Fibroblast of upper back skin (primary cell): ENCODE measurements at places on chromosomes 3 and 15.

DNA sequence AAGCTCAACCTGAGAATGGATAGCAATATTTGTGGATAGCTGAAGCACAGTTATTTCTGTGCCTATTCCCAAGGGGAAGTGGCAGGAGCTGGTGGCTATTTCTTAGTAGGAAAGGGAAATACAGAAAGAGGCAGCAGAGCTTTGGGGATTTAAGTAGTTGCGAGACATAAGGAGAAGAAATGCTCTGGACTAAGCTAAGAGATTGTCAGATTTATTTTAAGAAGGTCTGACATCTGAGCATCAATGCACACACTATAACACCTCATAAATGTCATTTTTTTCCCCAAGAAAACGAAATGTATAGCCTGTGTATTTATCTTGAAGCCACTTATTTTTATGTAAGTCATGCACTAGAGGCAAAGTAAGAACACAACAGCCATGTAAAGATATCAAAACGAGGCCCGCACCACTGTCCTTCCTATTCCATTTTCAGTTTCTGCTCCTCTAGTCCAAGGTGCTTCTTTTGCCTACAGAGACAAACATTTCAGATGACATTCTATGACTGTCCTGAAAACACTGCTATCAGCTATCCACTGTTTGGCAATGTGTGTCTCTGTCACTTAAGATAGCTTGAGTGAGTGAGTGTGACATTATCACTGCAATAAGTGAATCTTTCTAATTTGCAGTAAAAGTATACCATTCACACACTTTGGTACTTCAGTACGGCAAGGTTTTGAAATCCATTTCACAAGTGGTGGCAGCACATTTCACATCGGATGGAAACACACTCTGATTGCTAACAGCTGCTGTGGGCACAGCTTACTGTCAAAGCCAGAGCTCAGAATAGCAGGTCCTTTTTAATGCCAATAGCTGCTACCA, 62.7 kb upstream of the ICE2 start:
- no peak for DNase-seq

- DNase-seq, result no peak
These were observed 274.8 kb downstream of the THSD4 start for GRCh38 chr15:71390096-71390495.

DNA sequence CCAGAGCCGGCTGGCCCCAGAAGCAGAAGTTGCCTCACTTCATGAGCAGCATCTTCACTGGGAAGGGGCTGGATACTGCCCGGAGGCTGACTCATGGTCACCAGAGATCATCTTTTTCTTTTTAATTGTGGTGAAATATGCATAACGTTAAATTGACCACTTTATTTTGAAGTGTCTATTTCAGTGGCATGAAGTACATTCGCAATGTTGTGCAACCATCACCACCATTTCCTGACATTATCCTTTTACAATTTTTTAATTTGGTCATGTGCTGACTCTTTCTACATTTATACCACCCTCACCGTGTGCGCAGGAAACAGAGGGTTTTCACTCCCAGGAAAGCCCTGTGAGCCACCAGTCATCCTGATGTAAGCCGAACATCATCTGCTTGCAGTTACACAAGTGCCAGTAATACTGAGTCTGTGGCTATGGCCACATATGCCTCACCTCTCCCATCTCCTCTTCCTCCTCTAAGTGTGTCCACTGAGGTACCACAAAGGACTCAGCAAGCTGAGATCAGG, 51.6 kb upstream of the ABHD17C start:
- DNase-seq, result peak; percentile 25

GRCh38 chr3:140177943-140178342, 243.0 kb downstream of the CLSTN2 start:
- DNase-seq, result no peak

GRCh38 chr3:145735631-145736030, 425.4 kb downstream of the PLOD2 start:
- no peak for DNase-seq

DNA sequence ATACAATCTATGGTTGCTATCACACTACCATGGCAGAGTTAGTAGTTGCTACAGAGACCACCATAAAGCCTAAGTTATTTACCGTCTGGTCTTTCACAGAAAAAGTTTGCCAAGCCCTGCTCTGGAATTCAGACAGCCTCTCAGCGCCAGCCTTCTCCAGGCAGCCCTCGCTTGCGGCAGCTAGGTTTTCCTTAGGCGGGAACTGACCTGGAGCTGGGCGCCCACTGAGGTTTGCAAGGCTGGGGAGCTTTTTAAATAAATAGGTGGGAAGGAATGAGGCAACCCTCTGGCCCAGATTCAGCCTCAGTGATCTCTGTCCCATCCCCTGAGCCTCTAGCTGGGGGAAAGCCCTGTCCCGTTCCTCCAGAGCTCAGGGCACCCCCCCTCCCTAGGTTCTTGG, 1.2 kb downstream of the CTSH start:
- no peak for DNase-seq

GRCh38 chr3:132997404-132998185, 40.6 kb upstream of the TMEM108 start:
- no peak for DNase-seq

DNA sequence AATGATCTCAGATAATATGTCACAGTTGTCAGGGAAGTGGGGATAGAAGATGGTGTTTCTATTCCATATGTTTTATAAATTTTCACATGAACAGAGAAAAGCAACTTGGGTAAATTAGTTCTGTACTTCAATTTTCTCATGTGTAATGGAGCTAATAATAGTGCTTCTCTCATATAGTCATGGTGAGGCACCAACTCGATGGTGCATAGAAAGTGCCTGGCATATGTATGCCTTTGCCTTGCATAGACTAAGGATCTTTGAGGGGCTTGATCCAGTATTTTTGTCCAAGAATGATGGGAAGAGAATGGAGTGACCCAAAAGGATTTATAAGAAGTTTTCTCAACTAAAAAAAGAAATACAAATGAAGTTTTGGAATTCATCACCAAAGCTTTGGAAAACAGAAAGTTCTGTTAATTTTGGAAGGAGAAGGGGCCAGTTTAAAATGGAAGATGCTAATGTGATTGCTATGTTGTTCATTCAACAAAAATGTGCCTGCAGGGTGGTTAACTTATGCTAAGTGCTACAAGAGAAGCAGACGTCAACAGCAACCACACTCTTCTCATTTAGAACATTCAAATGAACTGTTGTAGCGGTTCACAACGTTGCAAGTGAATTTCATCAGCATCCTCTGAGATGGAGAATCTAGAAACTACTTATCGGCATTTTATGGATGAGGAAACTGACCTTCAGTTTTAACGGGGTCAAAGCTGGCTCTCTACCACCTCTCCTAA, 86.1 kb downstream of the RTP4 start:
- DNase-seq, result no peak

DNA sequence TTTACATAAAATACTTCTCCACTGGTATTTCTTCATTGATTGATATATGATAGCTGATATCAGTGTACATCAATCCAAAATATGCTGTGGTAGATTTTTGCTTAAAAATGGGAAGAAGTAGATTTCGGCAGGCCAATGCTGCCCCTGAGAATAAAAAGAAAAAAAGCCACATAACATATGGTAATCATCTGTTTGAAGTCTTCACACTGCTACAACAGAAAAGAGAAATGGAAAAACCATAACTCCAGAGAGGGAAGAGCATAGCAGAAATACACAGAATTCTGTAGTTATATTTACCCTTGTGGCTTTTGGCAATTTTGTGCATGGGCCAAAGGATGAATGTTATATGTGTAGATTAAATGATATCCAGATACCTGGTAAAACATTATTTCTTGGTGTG, 143.1 kb upstream of the KCNMB2 start:
- DNase-seq, result peak; percentile 93

- no peak for DNase-seq
These were observed 254.8 kb downstream of the ZBTB20 start for GRCh38 chr3:114892131-114892879.

DNA sequence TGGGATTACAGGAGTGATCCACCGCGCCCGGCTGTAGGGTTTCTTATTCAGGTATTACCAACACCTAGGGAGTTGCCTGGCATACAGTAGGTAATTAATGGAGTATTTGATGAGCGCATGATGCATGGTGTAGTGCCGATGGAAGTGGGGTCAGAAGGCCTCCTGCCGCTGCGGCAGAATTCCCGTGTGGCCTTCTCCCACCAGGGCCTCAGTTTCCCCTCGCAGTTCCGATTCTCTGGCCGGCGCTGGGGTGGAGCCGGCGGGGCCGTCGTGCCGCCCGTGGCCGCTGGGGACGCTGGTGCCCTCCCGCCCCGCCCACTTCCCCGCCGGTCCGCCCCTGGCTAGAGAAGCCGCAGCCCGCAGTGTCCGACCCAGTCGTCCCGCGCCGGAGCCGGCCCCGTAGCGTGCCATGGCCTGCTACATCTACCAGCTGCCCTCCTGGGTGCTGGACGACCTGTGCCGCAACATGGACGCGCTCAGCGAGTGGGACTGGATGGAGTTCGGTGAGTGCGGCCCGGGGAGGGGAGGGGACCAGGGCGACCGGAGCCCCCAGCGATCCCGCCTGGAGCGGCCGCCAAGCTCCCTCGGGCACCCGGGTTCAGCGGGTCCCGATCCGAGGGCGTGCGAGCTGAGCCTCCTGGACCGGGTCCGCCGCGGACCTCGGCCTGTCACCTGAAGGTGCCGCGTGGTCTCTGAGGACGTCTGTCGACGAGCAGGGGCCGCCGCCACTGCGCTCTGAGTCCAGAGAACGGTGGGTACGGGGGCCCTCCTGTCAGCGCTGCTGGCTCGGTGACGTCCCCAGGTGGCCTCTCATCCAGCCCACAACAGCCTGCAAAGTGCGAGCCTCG, at the start of gene IRAK2:
Gene IRAK2 (plus strand): TSS at position 374 of the 848 bp plus-strand sequence. CDS start 36 bp downstream, at position 410.
- DNase-seq, result peak; percentile 46

- no peak for DNase-seq
These were observed 1018.2 kb downstream of the MCTP2 start for GRCh38 chr15:95249524-95249923.

- no peak for DNase-seq
These were observed 2.2 kb downstream of the CDCP1 start for GRCh38 chr3:45143673-45144671.

- no peak for DNase-seq
These were observed 228.7 kb downstream of the VPS13C start for GRCh38 chr15:61831505-61831921.

- peak; percentile 42 for DNase-seq
These were observed 53.6 kb upstream of the UBE2E1 start for GRCh38 chr3:23752126-23752525.

GRCh38 chr15:45449916-45450867, 71.8 kb upstream of the GATM start:
- no peak for DNase-seq

DNA sequence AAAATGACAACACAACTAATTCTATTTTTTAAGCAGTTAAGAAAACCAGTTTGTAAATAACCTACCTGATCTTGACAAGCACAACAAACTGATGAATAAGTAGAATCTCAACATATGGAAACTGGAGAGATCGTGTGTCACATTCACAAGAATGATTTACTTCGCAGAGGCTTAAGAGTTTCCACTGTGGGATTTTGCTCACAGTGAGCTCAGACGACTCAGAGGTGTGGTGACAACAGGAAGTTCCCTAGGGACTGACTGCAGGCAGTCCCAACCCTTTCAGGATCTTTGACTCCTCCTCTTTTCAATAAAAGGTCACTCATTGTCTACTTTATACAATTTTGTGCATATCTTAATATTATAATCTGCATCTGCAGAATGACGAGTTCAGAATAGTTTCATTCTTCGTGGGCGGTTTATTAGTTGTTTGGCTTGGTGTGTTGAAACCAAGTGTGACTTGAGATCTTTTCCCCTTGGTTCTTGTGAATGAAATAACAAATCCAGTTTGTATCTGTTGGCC, at the start of gene LIPH:
Gene LIPH (minus strand): TSS at position 231 of the 520 bp plus-strand sequence. CDS start 117 bp downstream, at position 114.
- DNase-seq, result peak; percentile 5

DNA sequence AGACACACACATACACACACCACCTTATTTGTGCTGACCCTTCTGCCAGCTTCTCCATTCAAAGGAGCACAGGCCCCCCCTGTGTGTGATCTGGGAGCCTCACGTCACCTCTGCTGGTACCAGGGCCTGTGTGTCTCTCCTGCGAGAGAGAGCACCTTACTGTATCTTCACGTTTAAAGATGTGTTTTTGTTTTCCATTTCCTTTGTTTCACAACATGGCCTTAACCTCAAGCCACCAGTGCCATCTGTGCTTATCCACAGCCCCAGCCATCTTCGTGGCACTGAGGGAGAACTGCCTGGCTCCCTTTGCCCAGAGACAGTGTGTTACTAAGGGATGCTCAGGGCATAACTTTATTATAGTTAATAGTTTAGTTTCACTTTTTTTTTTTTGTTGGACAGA, 52.3 kb downstream of the ABHD2 start:
- no peak for DNase-seq

DNA sequence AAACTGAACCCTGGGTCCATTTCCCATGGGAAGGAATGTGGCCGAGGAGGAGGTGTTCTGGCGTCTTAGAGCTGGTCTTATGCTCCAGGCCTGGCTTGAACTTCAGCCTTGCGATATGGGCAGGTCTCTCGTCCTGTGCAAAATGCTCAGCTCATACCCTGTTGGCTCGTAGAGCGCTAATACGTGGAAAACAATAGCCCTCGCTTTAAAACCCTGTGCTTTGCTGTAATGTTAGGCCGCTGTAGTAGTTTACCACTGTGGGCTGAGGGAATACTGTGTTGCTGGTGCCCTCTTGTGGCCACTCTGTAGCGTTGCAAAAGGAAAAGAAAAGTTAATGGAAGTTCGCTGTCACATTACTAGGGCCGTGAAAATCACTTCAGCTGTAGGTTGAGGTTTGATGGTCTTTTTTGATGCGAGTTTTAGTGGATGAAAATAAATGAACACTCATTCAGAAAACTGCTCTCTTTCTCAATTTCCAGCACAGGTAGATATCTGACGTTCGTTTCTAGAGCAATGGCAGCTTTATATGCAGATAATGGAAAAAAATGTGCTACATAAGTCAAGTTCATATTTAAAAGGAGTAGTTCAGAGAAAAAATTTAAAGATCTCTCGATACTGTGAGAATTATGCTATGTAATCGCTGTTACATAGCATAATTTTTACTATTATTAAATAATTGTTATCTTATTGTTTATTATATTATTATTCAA, 92.9 kb downstream of the MCTP2 start:
- peak; percentile 61 for DNase-seq

DNA sequence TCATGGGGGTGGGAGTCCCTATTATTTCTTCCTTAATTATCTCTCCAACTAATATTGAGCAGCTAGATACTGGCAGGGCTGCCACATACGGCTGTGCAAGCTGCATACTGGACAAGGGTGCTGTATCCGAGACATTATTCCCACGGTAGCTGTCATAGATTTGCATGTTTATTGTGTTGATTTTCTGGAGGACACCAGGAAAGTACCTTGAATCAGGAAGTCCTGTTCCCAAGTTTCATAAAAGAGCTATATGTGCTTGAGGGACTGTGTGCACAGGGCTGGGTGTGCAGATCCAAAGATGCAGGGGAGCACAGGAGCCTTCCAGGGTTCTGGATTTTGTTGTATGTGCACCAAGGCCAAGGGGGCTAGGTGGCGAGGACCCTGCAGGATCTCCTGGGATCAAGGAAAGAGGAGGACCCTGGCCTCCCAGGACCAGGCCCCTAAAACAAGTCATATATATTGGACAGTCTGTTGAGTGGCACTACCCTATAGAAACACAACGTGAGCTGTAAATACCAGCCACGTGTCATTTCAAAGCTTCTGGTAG, 119.2 kb upstream of the ALDH1A3 start:
- DNase-seq, result no peak

GRCh38 chr3:119145128-119145499, 851 bp upstream of the TEX55 start:
- DNase-seq, result no peak

- DNase-seq, result peak; percentile 14
These were observed 120.7 kb upstream of the LINGO1 start for GRCh38 chr15:77753281-77753873.

- peak; percentile 25 for DNase-seq
These were observed 13.1 kb upstream of the SCN5A start for GRCh38 chr3:38662544-38662943.

- DNase-seq, result peak; percentile 70
These were observed 174.2 kb downstream of the NR1D2 start for GRCh38 chr3:24119321-24119751.

GRCh38 chr3:183233966-183234365, 19.1 kb upstream of the B3GNT5 start:
- no peak for DNase-seq
